Mesenchymal stem cell (in vitro differentiated cells and primary cell): ENCODE measurements at places on chromosomes 3 and 15.

GRCh38 chr3:66396888-66397287 is 103.9 kb downstream of the LRIG1 start:
- no peak for DNase-seq

DNA sequence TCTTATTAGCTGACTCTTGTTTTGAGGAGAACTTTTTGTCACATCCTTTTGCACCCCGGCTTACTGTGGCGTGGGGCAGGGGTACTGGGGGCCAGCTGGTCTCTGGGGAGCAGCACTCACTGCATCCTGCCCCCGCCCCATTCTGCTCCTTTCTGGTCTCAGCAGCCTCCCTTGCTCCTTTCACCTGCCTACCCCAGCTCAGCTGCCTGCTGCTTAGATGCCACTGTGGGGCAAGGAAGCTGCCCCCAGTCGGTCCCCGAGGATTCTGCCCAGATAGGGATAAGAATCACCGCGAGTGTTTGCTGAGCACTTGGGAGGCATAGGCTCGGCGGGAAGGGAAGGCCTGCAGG is 32.0 kb downstream of the APBA2 start:
- DNase-seq = no peak

- peak; percentile 78 for DNase-seq
Measured at GRCh38 chr3:184543843-184544512, 17.6 kb upstream of the EPHB3 start.

GRCh38 chr3:150174179-150174578 is 203.5 kb upstream of the PFN2 start:
- DNase-seq = no peak

- no peak for DNase-seq
Measured at GRCh38 chr3:80079886-80080285, 312.1 kb upstream of the ROBO1 start.

DNA sequence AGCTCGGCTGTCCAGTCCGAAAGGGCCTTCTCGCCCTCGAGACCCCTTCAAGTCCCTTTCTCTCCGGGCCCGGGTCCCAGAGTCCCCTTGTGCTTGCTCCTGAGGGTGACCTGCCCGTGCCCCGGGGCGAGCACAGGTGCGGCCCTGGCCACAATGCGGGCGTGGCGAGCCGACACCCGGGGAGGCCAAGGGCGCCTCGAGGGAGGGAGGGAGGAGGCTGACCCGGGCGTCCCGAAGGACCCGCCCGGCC is 810 bp upstream of the MEF2A start:
- no peak for DNase-seq
